ENCODE measurements at places on chromosomes 3 and 15.

- no peak for DNase-seq
These were observed 96.4 kb downstream of the CTNNB1 start for GRCh38 chr3:41295740-41296139.

- no peak for DNase-seq
These were observed 13.0 kb downstream of the TBC1D2B start for GRCh38 chr15:78064544-78064943.

DNA sequence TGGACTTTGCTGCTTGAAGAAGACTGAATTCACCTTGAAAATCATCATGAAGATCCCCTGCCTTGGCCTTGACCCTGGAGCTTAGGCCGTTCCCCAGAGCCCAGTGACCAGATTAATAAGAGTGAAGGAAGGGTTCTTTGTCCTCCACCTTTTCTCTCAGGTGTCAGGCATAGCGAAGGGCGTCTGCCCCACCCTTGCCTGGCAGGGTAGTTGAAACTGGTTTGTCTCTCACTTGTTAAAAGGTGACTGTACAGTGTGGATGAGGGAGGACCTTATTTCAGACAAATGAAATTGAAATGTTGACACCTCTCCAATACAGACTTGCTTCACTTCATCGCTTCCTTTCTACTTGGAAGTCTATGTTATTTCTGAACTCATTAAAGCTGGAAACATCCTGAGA is 223.7 kb upstream of the BHLHE40 start:
- DNase-seq: no peak

- no peak for DNase-seq
These were observed 367.2 kb downstream of the CNTN4 start for GRCh38 chr3:2465842-2466241.

- no peak for DNase-seq
These were observed 155.3 kb downstream of the THRB start for GRCh38 chr3:24339266-24339825.

GRCh38 chr15:87977907-87978306 is 278.6 kb downstream of the NTRK3 start:
- no peak for DNase-seq

- no peak for DNase-seq
These were observed 258.8 kb upstream of the SATB1 start for GRCh38 chr3:18683900-18684299.

DNA sequence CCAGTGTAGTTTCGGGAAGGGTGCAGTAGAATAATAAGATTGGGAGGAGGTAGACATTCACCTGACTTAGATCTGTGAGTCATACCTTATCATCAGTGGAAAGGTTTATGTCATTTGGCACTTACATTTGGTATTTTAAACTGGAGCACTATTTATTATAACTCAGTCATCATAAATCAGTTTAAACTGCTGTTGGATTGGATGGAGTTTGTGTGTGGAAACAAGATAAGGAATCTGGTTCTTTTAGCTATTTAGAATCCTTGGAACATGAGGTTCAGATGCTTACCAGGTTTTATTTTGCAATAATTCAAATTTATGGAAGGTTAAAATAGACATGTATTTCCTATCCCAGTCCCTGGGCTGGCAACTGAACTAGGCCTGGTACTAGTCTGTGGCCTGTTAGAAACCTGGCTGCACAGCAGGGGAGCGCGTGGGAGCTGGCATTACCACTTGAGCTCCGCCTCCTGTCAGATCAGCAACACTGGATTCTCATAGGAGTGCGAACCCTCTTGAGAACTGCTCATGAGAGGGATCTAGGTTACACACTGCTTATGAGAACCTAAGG is 34.5 kb downstream of the ZFAND6 start:
- DNase-seq: no peak

DNA sequence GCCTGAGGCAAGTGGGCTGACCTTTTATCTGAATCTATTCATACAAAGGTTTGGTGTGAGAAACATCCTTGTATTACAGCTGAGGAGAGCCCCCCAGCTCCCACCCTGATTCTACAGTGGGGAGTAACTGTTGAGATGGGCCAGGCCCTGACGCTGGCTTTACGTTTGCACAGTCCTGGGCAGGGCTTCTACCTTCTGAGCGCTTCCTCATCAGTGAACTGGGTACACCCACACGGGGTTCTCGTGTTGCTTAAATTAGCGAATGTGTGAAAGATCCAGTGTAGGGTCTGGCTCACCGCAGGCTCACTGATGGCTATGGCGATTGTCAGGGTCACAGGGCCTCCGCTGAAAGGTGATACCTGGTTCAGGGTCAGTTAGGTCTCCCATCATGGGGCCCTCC is 7.3 kb upstream of the GHRL start:
- DNase-seq: no peak

DNA sequence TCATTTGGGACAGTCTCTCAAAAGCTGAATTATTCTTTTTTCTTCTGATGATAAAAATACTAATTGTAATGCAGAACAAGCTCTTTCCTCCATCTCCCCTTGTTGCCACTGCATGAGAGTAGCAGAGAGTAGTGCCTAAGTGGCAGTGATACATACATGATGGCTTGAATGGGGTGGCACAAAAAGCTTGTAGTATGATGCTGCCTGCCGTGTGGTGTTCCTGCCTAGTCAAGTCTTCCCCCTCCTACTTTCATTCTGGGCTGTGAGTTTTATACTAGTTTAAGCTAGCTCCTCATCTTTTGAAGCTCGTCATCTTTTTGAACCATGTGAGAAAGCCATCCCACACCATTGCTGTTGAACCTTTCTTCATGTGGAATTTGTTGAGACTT is 230.5 kb downstream of the NFKBIZ start:
- DNase-seq: no peak

DNA sequence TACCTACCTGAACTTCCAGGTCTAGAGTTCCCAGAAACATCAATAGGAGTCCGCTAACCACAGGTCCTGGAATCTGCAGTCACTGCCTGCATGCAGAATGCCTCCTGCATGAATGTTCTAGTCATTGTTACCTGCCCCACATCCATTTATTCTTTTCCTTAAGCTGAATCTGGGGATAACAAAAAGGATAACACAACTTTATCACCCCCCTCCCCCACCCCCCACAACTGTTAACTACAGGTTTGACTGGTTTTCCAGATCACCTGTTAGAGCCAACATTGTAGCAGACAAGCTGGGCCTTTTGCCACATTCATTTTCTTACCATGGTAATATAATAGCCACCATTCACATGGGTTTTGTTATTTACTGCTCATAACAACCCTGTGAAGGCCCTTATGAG is 4.6 kb upstream of the CTSH start:
- DNase-seq: no peak

DNA sequence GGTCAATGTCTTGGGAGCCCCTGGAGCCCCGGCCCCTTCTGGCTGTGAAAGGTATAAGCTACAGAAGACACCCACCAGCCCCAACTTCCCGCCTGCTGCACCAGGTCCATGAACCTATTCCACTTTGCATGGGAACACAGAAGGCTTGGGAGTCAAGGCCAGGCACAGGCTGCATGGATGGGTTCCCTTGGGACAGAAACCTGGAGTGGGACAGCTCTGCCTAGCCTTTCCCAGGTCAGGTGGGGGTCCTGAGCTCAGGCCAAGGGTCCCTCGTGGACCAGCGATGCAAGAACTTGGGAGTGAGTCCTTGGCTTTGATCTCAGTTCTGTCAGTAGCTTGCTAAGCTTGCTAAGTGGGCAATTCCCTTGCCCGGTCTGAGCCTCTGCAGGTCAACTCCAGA is 25.0 kb downstream of the TKT start:
- DNase-seq: no peak

- DNase-seq: no peak
These were observed 33.3 kb downstream of the GLB1 start for GRCh38 chr3:33063651-33064051.

- no peak for DNase-seq
These were observed 29.0 kb downstream of the TMEM45A start for GRCh38 chr3:100521439-100521845.
